G401 (cell line): ENCODE measurements at places on chromosomes 1 and 21. TPM values are rescaled to one million over a fixed set of nuclear protein-coding genes. Genes with fewer than 3 reads are reported as not detected.

GRCh38 chr1:21077085-21077484, 99.6 kb downstream of the EIF4G3 start:
- no peak for DNase-seq

DNA sequence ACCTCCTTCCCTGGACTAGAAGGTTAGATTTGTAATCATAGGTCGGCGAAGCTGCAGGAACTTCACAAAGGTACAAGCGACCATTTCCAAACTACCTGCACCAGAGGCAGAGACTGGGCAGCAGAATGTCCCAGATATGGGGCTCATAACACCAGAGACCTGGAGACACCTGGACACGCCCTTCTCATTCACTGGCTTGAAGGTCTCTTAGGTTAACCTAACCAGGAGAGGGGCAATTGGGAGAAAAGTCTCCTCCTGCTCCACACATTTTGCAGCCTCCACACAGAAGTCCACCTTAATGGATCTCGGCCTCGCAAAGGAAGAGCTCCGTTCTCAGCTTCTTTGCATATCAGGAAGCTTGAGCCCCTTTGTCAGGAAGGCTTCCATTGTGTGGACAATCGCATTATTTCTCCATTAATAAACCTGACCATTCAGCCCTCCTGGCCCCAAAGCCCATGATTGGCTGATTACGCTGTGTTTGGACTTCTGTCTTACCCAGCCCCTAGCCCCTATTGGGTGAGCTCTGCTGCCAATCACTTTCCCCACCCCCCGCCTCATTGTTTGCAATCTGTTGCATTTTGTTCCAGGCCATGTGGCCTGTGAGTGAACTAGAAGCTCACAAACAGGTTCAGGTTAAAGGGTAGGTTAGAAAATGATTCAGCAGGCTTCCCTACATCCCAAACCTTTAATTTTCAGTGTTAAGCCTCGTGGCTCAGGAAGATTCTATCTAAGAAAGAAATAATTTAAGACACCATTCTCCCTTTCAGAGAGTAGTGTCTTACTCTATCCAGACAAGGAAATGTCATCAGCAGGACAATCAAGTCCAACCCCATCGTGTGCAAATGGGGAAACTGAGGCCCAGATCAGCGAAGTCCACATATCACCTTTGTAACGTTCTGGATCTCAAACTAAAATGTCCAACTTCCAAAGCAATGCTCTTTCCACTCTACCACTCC, 2.8 kb downstream of the MYCL start:
- DNase-seq = peak; percentile 72

DNA sequence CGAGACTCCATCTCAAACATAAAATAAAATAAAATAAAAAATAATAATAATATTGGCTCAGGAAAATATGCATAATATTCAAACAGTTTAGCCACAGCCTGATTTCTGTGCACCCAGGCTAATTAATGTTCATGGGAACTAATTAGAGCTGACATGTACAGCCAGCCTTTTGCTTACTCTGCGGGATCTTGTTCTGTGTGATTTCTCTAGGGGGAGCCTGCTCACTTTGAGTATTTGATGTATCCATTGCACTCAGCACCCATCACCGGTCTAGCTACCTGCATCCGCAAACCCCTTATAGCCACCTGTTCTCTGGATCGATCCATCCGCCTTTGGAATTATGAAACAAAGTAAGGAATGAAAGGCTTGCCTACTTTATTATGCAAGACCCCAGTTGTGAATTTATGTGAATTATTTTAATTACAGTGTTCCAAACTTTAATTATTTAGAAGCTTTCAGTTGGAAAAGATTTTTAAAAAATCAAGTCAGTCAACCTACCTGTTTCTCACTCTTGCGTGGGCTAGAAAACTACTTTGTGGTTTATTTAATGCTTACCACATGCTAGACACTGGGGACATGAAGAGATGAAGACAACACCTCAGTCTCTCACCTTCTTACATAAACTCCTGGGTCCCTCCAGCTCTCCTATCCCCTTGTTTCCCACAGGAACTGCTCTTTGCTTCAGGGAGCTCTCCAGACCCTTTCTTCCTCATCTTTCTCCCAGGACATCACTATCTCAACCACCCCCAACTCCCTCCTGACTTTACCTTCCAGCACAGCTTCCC, 25.4 kb downstream of the CFAP57 start:
- no peak for DNase-seq

DNA sequence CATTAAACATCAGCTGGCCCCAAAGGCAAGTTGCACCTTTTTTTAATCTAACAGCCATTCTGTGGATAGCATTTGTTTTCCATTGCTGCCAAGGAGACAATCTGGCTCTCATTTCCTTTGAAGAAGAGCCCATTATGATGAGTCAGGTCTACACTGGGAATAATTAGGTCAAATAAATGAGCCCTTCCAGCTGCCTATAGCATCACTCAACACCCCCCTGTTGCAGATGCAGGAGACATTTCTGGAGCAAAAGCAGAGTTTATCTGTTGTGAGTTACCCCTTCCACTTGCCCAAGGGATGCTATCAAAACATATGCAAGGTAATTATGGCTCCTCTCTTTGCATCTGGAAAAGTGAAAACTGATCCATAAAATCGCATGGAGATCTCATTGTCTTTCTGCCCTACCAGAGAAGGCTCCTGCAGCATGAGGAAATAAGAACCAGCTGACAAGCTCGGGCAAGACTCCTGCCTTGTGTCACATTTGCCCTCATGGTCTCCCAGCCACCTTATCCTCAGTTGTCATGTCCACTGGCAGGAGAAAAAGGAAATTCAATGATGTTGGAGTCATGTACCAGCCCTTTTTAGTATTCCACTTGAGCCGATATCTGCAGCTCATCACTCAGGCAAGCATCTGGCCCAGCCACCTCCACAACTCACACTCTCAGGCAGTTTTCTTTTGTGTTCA, 135.9 kb downstream of the SLC30A10 start:
- no peak for DNase-seq

DNA sequence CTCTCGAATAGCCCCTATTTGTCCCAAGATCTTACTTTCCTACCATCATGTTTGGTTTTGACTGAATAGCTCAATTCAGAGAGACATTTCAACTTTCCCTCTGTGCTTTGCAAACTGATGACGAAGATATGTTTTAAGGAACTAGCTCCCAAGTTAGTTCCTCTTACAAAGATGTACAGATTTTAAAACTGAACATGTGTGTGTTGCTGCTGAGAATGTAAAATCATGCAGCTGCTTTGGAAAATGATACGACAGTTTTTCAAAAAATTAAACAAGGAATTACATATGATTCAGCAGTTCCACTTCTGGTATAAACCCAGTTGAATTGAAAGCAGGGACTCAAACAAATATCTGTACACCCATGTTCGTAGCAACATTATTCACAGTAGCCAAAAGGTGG, 33.6 kb downstream of the KIF26B start:
- DNase-seq = no peak

GRCh38 chr1:54276617-54277450, 76.9 kb downstream of the MRPL37 start:
- no peak for DNase-seq

- DNase-seq = peak; percentile 77
Measured at GRCh38 chr21:32411350-32412161, 950 bp upstream of the EVA1C start.

DNA sequence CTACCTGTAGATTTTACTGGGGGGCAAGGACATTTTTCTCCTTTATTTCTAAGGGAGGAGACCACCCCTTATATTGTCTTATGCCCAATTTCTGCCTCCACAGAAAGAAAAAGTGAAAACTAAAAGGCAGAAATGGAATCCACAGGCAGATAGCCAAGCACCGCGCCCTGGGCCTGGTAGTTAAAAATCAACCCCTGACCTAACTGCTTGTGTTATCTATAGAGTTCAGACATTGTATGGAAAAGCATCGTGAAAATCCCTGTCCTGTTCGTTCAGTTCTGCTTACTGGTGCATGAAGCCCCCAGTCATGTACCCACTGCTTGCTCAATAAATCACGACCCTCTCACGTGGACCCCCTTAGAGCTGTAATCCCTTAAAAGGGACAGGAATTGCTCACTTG, 33.7 kb upstream of the IL6R start:
- DNase-seq = no peak

GRCh38 chr1:225762002-225762441, 15.6 kb upstream of the SRP9 start:
- DNase-seq = no peak

GRCh38 chr1:156104065-156104810, 10.3 kb upstream of the LMNA start:
- DNase-seq = no peak

- no peak for DNase-seq
Measured at GRCh38 chr1:170768929-170769328, 105.0 kb downstream of the PRRX1 start.

GRCh38 chr1:6317098-6317760, 56.3 kb upstream of the GPR153 start:
- DNase-seq = no peak

DNA sequence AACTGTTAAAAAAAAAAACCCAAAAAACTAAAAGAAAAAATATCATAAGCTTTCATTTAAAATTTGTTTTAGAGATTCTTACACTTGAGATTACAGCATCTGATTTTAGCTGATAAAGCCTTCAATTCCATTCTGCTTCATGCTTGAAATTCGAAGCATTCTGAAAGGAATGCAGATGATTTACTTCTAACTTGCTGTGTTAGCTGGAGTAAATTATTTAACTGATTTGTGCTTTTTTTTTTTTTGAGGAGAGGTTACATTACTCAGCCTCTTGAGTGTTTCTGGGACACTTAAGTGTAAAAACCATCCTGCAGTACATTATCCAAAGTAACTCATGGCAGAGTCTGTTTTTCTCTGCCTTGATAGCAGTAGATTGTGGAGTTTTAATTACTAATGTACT, 4.5 kb upstream of the TRIM67 start:
- no peak for DNase-seq

DNA sequence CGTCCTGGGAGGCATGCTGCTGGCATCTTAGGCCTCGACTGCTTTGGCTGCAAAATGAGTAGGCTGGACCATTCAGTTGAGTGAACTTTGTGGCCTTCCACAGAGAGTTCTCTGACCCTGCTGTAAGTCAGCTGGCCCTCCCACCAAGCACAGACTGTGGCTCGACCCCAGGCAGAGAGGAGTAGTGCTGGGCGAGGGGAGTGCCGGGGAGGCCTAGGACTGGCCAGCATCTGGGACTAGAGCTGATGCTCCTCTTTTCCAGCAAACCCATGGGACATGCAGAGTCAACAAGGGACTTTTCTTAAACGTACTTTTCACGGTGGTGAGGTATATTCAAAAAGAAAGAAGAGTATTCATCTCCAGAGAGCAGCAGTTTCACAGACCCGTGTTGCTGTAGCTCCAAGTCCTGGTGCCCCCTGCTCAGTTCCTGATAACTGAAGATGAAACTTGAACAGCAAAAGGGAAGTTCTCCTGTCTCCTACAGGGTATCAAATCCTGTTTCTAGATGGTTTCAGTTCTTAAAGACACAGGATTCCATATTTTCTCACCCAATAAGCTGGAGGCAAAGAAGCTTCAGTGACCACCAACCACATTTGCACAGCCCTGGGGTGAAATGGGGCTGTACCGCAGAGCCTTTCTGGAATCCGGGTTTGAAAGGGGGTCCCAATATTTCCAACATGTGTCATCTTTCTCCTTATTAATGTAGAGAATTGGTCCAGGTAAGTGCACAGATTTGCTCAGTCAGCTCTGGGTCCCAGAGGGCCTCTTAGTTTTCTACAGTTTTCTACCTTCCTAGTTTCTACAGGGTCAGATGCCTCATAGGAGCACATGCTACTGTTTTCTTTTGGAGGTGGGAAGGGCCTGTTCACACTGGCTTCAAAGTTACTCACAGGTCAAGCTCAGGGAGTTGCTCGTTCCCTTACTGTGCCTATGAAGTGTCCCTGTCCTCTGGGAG, 20.9 kb downstream of the BATF3 start:
- DNase-seq = no peak

DNA sequence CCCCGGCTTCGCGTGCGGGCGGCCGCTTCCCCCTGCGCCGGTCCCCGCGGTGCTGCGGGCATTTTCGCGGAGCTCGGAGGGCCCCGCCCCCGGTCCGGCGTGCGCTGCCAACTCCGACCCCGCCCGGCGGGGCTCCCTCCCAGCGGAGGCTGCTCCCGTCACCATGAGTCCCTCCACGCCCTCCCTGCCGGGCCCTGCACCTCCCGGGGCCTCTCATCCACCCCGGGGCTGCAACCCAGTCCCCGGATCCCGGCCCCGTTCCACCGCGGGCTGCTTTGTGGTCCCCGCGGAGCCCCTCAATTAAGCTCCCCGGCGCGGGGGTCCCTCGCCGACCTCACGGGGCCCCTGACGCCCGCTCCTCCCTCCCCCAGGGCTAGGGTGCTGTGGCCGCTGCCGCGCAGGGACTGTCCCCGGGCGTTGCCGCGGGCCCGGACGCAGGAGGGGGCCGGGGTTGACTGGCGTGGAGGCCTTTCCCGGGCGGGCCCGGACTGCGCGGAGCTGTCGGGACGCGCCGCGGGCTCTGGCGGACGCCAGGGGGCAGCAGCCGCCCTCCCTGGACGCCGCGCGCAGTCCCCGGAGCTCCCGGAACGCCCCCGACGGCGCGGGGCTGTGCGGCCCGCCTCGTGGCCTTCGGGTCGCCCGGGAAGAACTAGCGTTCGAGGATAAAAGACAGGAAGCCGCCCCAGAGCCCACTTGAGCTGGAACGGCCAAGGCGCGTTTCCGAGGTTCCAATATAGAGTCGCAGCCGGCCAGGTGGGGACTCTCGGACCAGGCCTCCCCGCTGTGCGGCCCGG, 159.2 kb downstream of the RUNX1 start:
- DNase-seq = no peak

DNA sequence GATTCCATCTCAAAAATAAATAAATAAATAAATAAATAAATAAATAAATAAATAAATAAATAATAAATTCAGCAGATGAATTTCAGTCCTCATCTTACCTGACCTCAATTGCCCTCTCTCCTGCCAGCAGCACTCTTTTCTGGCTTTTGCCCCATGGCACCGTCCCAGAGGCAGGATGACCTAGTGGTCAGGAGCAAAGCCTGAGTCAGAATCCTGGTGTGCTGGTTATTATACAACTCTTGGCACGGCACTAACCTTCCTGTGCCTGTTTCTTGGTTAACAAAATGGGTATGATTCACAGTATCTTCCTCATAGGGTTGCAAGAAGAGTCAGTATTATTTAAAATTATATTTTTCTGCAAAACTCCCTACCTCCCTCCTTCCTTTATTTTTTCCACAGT, 43.0 kb downstream of the NKAIN1 start:
- DNase-seq = peak; percentile 51

DNA sequence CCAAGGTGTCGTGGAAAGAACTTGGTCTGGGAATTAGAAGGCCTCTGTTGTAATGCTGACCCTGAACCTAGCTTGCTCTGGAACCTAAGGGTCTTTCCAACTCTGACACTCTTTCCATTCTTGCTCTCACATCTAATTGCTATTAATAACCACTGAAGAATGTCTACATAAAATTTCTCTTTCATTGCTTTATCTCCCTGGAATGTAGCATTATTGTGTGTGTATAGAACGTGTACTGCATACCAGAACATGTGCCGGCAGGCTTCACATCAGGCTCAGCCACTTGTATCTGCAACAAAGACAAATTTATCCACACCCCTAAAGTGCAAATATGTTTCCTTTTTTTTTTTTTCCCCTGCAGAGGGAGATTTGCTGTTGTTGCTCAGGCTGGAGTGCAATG, 13.9 kb upstream of the LAX1 start:
- DNase-seq = no peak

GRCh38 chr1:207079706-207080241, 8.9 kb upstream of the C4BPB start:
- DNase-seq = no peak

The CYP4A11 gene
- total RNA-seq = not detected in 2 replicates

The STUM gene
- total RNA-seq = not detected in 2 replicates

The ANGPTL3 gene
- not detected in 2 replicates for total RNA-seq

The NTMT2 gene
- total RNA-seq = not detected in 2 replicates

The NPR1 gene
- total RNA-seq = 0.12 TPM in 1 of 2 replicates, not detected in the other

The ANKRD45 gene
- total RNA-seq = 0.68 and 0.85 TPM in 2 replicates

The IGFN1 gene
- 29.1 and 47.0 TPM in 2 replicates for total RNA-seq

The NBPF4 gene
- not detected in 2 replicates for total RNA-seq

The CENPL gene
- 19.0 and 32.2 TPM in 2 replicates for total RNA-seq

The DYRK3 gene
- 22.2 and 24.1 TPM in 2 replicates for total RNA-seq

The DYNLT4 gene
- total RNA-seq = 2.9 and 14.6 TPM in 2 replicates
